ENCODE measurements at places on chromosomes 4 and X. TPM values are rescaled to one million over a fixed set of nuclear protein-coding genes. Genes with fewer than 3 reads are reported as not detected.

DNA sequence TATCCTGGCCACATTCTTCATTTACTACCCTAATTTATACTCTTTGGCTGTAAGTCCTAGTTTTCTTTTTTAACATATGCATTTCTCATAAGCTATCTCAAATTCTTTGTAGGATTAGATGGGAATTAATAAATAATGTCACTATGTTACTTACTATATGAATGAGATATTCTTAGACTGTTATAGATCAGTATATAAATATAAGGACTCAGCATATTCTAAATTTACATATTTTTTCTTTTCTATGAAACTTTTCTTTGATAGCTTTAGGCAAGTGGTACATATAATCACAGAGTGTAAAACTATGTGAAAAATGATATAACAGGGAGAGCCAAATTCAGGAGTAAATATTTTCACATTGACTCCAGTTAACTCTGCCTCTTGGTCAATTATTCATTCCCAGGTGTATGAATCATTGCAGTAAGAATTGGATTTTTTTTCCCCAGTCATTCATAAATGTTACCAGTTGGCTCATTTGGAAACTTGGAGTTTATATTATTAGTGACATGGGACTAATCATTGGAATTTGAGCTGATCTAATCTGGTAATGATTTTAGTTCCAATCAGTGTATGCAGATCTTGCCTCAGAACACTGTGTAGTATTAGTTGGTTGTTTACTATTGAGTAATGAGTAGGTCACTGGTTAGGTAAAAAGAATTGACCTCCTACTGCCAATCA, 25.3 kb downstream of the FHIP1A start:
- DNase-seq: no peak

DNA sequence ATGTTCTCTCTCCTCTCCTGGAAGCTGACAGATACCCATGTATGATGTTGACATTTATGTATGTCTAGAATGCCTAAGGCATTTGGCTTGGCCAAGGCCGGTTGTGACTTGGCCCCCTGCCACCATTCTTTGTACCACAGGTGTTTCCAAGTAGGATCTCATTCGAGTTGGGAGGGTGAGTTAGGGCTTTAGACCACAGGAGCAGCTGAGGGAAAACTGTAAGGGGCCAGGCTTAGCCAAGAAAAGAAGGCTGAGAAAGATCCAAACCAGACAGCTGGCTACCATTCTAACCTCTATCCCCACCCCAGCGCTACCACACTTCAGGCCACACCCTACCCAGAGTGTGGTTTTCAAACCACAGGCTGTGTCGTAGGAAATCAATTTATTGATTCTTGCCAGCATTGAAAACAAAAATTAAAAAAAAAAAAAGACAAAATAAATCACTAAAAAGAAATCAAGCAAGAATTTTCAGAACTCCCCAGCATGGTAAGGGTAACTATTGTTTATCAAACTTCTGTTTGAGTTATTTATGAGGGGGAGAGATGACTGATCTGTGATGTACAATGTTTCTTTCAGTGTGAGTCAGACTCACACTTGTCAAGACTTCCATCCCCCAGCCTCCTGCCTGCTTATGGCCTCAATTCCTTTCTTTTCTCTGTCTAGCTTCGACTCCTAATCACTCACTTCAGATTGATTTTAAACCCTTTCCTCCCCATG, 9.9 kb downstream of the TMSB4X start:
- DNase-seq: no peak

- DNase-seq: no peak
These were observed 449.3 kb downstream of the RPA4 start for GRCh38 chrX:97332963-97333362.

- no peak for DNase-seq
These were observed 447.1 kb downstream of the AFF2 start for GRCh38 chrX:148947399-148947975.

GRCh38 chrX:67720344-67720743, 176.5 kb downstream of the AR start:
- no peak for DNase-seq

DNA sequence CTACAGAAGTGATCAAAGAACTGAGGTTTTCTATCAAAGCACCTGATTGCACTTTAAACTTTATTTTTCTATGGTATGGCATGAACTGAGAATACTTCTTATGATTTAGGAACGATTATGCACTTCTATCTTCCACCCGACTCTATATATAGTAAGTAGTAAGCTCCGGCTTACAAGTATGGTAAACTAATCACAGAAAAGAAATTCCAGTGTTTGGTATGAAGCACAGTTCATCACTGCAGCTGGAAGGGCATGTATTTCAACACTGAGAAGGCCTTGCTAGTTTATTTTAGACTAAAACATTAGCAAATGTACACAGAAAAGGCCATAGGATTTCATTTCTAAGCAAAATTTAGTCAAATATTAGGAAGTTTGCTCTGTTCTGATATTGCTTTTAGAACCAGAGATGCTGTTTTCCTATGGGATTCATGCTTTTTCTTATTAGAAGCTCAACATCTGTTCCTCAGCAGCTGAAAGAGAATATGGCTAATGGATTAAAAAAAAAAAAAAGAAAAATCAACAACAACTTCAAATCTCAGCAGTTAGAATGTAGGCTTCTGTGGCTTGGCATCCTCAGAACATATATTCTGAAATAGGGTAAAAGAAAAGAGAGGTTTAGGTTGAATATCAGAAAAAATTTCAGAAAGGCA, 273.5 kb downstream of the C4orf33 start:
- DNase-seq: no peak

DNA sequence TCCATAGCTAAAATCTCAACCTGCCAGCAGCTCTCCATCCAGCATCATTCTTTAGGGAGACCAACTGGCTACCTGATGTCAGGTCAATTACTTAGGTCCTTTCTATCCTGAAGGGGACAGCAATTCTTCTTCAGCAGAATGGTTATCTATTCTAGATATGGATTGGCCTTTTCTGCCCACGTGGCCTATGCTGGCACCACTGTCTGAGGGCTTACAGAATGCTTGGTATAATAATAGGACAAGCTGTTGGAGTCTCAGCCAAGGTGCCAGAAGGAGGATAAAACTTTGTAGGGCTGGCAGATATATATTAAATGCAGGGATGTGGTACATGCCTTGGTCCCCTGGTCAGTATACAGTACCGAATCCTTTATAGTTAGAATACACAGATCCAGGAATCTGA, 89.8 kb upstream of the C1GALT1C1 start:
- DNase-seq: no peak

- DNase-seq: no peak
These were observed 48.9 kb upstream of the GATB start for GRCh38 chr4:151809716-151810115.

GRCh38 chr4:42371305-42372252, 25.7 kb upstream of the SHISA3 start:
- DNase-seq: no peak

Gene MTMR8
- total RNA-seq: 3.5 TPM

Gene COL4A6
- 1.3 TPM for total RNA-seq

Gene USP17L10
- not detected for total RNA-seq

Gene OCIAD2
- total RNA-seq: 3.2 TPM

Gene ODAPH
- not detected for total RNA-seq

Gene RPL36A
- 1,578 TPM for total RNA-seq

Gene CCDC158
- 1.8 TPM for total RNA-seq

Gene LDOC1
- total RNA-seq: 111 TPM

Gene ADH4
- 0.27 TPM for total RNA-seq
